ENCODE measurements at places on chromosomes 3 and 15.

DNA sequence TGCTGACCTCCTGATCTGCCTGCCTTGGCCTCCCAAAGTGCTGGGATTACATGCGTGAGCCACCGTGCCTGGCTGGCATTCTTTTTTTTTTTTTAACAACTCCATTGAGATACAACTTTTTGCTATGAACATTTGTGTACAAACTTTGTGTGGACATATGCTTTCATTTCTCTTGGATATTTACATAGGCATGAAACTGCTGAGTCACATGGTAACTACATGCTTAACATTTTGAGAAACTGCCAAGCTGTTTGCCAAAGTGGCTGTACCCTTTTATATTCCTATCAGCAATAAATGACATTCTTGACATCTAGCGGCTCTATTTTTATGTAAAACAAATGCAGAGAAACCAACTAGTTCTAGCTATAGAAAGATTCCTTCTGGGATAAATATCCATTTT, 8.7 kb upstream of the YEATS2 start:
- no peak for DNase-seq

DNA sequence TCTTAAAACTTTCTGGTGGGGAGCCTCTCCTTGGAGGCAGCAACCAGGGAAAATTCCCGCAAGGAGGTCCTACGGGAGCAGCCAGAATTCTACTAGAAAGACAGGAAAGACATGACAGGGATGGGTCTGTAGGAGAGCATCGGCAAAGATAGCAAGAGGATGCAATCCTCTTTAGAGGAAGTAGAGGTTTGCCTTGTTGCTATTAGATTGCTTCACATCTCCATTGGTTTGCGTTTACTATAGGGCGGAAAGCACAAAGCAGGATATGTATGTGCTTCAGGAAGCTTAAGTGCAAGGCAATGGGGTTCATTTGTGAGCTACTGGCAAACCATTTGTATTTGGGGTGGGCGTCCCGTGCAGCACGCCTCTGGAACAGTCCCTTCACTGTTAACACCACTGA, 193.0 kb downstream of the RORA start:
- DNase-seq, result no peak

DNA sequence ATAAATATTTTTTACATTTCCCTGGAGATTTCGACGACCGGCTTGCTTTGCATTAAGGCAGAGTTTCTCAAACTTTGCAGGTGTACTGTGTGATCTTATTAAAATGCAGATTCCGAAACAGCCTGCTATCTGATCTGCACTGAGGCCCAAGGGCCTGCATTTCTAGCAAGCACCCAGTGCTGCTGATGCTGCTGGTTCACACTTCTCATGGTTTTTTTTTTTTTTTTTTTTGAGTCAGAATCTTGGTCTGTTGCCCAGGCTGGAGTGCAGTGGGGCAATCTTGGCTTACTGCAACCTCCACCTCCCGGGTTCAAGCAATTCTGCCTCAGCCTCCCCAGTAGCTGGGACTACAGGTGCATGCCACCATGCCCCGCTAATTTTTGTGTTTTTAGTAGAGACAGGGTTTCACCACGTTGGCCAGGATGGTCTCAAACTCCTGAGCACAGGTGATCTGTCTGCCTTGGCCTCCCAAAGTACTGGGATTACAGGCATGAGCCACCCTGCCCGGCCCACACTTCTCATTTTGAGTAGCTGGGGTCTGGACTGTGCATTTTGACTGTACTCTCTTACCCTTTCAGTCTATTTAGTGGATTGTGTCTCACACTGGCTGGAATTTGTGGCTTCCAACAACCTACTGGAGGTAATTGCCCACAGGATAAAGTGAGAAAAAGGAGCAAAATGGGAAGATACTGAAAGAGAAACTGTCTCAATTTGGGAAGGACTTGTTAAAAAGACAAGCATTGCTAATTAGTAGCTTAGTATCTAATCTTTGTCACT, 94.1 kb downstream of the ITPR1 start:
- no peak for DNase-seq

DNA sequence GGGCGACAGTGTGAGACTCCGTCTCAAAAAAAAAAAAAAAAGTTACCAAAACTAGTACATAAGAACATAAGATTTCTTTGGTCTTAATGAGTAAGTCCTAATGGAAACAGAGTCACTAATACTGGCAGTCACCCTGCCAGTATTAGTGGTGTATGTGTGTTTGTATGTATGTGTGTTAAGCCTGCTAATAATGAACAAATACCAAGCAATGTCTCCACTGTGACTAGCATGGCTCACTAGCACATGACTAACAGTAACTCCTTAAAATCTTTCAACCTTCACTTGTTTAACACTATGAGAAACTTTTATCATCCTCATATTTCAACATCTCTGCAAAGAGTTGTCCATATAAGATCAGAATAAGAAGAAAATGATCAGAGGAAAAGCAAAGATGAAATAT, 231.0 kb upstream of the ATP11B start:
- DNase-seq, result no peak

DNA sequence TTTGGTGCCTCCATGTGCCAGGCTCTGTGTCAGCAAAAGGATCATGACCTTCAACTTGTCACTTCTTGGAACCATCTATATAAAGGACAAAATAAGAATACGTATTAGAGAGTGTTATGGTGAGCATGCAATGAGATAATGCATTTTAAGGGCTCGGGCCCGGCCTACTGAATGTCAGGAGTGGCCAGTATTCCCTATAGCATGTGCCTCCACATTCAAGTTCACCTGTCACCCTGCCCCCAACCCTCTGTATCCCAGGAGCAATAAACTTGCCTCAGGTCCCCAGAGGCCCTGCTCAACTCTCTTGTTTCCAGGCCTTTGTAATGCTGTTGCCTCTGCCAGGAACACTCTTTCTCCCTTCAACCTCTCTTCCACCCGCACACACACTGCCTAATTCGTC, 90.2 kb upstream of the SLC6A11 start:
- no peak for DNase-seq

- peak; percentile 60 for DNase-seq
Measured at GRCh38 chr3:195106418-195106906, 164.5 kb downstream of the XXYLT1 start.

GRCh38 chr3:121111914-121112612, 204.1 kb downstream of the STXBP5L start:
- no peak for DNase-seq

DNA sequence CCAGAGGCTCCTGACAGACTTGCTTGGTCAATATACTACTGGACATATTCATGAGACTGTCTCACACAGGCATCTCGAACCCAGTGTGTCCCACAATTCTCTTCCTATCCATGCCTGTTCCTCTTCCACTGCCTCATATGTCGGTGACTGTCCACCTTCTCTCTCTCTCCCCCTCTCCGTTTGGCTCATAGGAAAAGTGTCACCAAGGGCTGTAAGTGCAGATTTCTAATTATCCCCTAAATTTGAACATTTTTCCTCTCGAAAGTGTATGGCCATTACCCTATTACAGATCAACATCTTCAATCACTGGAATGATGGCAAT, 22.5 kb upstream of the MUC20 start:
- DNase-seq, result no peak

GRCh38 chr15:27690290-27690689, 408.8 kb downstream of the OCA2 start:
- DNase-seq, result no peak

DNA sequence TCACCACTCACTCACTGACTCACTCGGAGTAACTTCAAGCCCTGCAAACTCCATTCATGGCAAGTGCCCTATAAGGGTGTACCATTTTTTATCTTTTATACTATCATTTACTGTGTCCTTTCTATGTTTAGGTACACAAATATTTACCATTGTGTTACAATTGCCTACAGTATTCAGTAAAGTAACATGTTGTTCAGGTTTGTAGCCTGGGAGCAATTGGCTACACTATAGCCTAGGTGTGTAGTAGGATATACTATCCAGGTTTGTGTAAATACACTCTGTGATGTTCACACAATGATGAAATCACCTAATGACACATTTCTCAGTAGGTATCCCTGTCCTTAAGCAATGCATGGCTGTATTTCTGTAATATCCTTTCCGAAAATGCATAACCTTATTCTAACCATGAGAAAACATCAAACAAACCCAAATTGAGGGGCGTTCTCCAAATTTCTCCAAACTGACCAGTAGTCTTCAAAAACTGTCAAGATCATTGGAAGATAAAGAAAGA, 17.9 kb upstream of the CNOT10 start:
- no peak for DNase-seq

DNA sequence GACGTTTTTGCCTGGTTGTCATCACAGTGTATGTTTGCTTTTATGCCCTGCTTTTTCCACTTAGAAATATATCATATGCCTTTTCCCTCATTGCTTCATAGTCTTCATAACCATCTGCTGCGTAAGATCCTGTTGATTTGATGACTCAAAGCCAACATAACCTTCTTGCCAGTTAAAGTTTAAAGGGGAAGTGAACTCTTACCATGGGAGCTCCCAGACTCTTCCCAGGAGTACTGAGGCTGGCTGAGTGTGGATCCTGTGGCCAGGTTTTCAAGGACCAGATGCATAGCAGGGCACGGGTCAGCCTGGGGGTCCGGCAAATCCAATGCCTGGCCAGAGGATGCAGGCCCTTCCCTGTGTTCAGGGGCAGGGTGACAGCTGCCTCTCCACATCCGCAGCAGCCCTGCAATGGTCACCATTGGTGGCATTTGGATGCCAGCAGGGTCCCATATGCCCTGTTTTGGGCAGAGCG, 42.0 kb upstream of the SACM1L start:
- DNase-seq, result no peak

- DNase-seq, result no peak
Measured at GRCh38 chr3:119571688-119572087, 7.6 kb upstream of the ADPRH start.

GRCh38 chr3:185934174-185934557, 3.6 kb downstream of the TRA2B start:
- no peak for DNase-seq

DNA sequence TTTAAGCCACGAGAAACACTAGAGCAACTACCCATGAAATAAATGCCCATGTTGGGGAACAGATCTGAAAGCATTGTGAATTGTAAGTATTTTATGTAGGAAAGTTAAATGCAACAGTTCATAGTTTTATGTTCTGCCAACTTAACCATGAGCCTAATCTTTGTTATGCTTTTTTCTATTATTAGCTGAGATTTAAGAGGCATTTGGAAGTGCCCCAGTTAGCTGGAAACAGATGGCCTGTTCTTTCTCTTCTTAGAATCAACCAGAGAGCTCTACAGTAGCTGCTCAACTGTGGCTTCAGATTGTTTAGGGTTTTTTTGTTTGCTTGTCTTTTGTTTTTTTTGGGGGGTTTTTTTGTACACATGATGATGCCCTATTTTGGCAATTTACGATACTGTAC, 284.4 kb downstream of the KCNH8 start:
- no peak for DNase-seq

DNA sequence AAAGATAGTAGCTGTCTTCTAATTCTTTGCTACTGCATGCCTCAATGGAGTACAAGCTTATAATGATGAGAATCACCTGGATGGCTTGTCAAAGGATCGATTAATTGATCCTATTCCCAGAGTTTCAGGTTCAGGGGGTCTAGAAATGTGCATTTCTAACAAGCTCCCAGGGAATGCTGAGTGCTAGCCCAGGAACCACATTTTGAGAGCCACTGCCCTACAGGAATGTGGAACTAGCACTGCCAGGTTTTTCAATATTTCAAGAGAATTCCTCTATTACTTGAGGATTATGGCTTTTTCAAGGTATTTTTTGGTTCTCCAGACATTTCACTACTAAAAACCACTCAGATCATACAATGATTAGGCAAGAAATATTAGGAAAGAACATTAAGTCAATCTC, 52.7 kb downstream of the RARB start:
- DNase-seq, result no peak

DNA sequence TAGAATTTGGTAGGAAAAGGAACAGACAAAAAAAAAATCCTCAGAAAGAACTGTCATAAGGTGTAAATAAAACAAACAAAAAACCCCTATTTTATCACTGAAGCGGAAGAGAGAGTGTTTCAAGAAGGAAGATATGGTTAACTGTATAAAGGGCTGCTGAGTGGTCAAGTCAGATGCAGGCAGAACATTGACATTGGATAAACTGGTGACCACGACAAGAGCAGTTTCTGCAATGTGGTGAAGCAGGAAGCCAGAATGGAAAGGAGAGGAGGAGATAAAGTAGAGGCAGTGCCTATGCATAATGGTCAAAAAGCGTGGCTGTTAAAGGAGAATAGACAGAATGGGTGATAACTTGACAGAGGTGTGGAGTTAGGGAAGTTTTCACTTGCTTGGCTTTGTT, 75.3 kb downstream of the CYP19A1 start:
- no peak for DNase-seq

GRCh38 chr3:22893644-22894325, 309.3 kb upstream of the UBE2E2 start:
- DNase-seq, result no peak

DNA sequence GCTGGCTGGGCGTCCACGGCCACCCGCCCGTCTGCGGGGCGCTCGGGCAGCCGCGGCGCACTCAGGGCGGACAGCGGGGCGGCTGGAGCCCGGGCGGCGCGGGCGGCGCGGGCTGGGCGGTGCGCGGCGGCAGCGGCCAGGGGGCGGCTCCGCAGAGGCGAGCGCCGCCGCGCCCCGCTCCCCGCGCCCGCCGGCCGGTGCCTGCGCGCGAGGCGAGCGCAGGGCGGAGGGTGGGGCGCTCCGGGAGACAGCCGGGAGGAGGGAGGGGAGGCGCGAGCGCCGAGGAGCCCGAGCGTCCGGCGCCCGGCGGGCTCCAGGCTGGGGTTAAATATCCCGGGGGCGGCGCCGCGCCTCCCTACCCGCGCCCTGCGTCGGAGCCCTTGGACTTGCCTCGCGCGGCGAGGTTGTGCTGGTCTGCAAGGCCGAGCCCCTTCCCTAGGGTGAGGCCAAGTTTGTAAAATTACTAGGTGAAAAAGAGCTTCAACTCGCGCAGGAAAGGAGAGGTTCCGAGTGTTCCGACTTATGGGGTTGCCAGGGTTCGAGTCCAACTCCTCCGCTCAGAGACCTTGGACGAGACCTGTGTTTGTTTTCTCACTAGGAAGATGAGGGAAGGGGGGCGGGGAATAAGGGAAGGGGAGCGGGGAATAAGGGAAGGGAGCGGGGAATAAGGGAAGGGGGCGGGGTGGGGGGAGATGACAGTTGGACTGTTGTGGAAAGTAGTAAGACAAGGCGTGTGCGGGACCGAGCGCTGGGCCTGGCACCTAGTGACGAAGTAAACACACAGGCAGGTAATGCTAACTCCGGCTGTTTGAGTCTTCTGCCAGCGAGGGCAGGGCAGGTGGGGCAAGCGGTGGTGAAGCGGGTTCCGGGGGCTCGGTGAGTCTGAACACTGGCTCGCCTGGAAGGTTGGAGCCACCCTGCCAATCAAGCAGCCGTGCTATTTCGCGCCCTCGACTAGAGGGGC, at the start of gene TNFAIP8L3:
Gene TNFAIP8L3, minus strand, starts transcription at position 301 of the 964 bp plus-strand sequence. CDS start 311 bp downstream, outside the sequence.
- no peak for DNase-seq

DNA sequence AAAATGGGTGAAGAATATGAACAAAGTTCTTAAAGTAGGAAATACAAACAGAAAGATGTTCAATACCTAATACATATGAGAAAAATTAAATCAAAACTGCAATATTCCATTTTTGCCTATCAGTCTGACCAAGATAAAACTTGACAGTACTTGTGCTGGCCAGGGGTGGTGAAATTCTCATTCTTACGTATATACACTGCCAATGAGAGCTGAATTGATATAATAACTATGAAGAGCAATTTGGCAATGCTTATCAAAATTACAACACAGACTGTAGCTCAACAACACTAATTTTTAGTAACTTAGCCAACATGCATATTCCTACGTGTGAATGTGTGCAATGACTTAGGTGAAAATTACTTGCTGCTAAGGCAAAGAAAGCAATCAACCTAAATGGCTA, 90.2 kb downstream of the SETD2 start:
- DNase-seq, result no peak
